ENCODE measurements at places on chromosomes 4 and X.

DNA sequence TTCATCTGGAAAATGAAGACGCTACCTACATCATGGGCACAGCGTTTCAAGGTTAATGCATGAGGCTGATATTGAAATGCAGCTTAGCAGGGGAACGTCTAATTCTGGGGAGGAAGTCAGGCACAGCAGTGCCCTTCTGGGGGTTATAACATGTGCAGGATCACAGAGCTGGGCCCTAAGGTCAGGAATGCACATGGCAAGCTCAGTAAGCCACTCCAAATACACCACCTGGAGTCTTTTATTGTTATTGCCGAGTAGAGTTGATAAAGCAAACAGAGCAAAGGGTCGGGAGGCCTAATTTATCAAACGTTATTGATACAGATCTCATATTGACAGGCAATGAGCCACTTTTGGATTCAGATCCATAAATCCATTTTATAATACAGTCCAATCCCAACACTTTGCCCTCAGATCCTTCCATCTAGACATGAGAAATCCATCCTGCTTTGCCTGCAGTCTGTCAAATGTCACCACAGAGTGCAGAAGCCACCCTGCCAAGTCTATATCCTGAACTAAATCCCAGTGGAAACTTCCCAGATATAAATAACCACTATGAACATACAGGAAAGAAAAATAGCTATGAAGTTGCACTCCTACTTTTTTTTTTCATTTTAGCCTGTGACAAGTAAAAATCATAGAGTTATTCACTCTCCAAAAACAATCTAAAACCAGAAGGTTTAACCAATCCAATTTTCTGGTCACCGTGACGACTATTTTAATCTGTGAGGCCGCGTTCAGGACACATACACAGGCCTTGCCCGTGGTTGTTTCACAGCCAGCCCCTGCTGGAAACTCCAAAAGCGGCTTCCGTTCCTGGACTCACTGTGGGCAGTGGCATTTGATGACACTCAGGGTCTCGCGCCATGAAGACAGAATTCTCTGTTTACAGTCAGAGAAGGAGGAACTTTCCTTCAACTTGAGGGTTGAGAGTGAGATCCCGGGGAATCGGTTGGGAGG is 335.4 kb downstream of the DHX15 start:
- H3K36me3 ChIP-seq, result no peaks in the 10 kb centered on the region
- no peak for DNase-seq
- no peaks in the 10 kb centered on the region for H3K4me1 ChIP-seq
- H3K4me3 ChIP-seq, result no peak overlapping the region
- H3K27ac ChIP-seq, result no peak overlapping the region

- no peaks in the 10 kb centered on the region for H3K27me3 ChIP-seq
- no peaks in the 10 kb centered on the region for H3K36me3 ChIP-seq
- H3K4me3 ChIP-seq, result no peak overlapping the region
- H3K4me1 ChIP-seq, result no peaks in the 10 kb centered on the region
These were observed 417.9 kb upstream of the AGA start for GRCh38 chr4:177860171-177860570.

DNA sequence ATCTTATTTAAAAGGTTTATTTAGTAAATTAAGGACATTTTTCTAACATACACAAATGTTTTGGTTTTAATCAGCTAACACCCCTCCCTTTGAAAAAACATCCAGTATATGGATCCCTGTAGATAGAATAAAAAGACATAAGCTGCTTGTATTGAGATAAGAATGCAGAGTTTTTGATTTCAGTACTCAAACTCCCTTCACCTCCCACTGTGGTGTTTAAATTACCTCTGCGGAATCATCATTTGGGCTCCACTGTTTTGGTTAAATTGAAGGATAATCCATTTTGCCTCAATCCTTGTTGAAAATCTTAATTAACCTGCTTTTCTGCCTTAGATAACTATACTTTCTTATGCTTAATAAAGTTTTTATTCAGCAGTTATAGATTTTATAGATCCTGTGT is 27.6 kb downstream of the USP53 start:
- H3K27ac ChIP-seq, result no peak overlapping the region
- H3K4me3 ChIP-seq, result no peak overlapping the region
- no peaks in the 10 kb centered on the region for H3K27me3 ChIP-seq

DNA sequence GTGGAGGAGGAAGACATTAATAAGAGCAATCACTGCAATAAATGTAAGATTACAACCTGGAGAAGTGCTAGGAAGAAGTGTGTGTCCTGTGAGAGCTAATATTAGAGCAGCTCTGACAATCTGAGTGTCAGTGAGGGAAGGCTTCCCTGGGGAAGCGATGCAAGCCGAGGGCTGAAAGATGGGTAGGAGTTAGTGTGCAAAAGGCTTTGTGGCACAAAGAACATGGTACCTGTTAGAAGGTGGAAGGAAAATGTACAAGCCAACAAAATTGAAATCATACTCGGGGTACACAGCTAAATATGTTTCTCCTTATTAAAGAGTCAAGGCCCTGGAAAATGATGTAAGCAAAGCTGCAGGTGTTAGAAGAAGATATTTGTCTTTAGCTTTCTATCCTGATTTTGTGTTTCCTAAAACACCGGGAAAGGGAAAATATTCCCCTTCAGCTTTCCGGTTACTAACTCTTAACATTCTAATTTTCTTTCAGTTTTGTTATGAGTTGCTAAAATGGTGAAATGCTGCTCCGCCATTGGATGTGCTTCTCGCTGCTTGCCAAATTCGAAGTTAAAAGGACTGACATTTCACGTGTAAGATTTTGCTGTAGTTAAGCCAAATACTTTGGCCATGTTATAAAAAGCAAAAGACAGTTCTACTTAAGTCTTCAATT is 808 bp downstream of the THAP6 start:
- H3K36me3 ChIP-seq, result peaks cover 32% of the 10 kb centered on the region
- H3K4me1 ChIP-seq, result peaks cover 33% of the 10 kb centered on the region
- peak; percentile 39 for DNase-seq
- H3K4me3 ChIP-seq, result no peak overlapping the region
- peak overlapping the region; percentile 95 for H3K27ac ChIP-seq
- H3K27me3 ChIP-seq, result no peaks in the 10 kb centered on the region
